Renal pelvis (tissue), 12 donors: ENCODE measurements at places on chromosomes 1 and 21. TPM values are rescaled to one million over a fixed set of nuclear protein-coding genes. Genes with fewer than 3 reads are reported as not detected.

GRCh38 chr1:232894436-232894835 lies 56.0 kb upstream of the NTPCR start:
- no peak for DNase-seq

GRCh38 chr1:93411000-93411399 lies 36.9 kb upstream of the FNBP1L start:
- no peak for DNase-seq

DNA sequence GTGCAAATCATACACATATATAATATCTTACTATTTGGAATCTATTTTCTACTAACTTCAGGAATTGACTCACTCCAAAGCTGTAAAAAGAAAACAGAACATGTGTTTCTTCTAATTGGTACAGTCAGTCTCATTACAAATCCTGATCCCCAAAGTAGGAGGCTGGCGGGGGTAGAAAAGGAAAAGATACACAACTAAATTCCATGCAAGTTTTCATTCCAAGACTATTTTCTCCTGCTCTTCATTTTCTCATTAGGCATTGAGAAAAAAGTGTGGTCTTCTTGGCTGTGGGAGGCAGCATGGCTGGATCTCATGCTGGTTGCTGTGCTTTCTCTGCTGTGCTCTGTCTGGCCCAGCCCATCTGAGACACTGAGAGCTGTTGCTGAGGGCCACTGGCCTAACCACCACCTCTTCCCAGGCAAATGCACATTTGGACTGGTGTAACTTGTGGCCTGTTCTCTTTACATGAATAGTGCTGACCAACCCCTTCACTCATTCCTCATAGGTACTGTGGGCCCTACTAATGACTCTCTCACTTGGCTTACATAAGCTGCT lies 1107.5 kb upstream of the B3GALT2 start:
- no peak for DNase-seq

DNA sequence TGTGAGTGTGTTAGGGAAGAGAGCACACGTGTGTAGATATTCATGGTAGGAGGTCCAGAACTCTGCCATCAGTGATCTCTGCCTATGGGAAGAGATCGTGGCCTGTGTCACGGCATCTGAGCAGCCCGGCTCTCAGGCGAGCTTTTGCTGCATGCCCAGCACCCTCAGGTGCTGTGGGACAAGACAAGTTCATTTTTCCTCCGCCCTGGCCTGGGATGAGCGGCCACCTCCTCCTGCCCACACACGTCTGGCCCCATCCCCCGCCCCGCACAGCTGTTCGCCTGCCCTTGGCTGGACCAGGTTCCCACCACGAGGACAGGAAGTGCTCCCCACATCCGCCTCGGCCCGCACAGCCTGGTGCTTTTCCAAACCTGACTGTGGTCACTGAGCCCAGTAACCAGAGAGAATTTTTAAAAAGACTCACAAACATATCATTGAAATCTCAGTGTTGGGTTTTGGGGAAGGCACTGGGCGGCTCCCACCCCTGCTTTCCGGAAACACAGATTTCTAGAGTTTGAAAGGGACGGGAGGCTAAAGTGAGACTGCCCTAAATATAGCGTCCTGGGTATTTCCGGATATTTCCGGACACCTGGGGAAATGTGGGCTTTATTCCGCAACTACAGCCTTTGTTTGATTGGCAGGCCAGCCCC lies 18.0 kb downstream of the BMP8A start:
- DNase-seq: no peak

- no peak for DNase-seq
Measured at GRCh38 chr21:28703861-28704260, 288.8 kb downstream of the LTN1 start.

DNA sequence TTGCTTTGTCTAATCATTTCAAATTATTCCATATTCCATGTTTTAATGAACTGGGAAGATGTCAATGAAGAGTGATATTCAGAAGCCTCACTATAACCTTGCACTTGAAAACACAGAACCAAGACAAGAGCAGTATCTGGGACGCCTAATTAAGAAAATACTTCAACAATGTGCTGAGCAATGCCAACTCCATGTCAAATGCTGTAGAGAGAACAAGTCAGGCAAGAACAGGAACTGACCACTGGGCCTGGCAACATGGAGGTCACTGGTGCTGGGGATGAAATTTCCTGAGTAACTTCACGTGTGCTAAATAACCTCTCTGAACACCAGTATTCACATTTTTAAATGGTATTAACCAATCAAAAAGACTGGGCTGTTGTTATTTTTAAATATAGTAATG lies 22.8 kb downstream of the HEATR1 start:
- DNase-seq: no peak

DNA sequence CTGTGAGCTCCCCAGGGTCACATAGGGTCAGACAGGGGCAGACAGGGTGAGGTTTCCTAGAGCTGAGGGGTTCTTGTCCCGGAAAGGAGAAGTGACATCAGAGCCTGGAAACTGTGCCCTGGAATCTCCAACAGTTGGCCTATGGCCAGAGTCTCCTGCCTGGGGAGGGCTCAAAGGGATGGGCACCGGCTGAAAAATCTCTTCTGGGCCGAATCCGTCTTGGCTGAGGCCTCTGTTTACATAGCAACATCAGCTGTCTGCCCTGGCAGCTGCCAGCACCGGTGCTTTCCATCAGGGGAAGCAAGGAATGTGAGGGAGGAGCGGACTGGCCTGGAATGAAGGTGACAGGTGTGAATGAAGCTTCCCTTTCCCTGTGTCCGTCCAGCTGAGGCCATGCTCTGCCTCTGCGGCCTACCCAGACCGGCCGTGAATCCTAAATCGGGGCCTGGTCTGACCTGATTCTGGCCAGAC lies 30.7 kb downstream of the VASH2 start:
- DNase-seq: peak; percentile 68

DNA sequence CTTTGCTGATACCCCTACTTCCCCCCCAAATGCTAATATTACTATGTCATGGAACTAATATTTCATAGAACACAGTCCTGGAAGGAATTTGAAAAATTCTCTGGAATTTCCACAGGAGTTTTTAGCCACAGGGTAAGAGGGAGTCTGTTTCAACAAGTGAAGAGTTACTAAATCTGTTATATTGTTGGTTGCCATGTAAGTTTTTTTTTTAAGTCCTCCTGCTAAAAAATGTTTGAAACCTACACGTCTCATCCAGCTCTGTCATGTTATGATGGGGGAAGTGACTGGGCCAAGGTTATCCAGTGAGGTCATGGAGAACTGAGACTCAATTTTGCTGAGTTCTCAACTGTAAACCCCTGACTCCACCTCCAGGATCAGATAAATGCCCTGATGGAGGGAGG lies 60.8 kb upstream of the USP24 start:
- no peak for DNase-seq

GRCh38 chr1:226912587-226913176 lies 27.4 kb upstream of the COQ8A start:
- DNase-seq: peak; percentile 47

GRCh38 chr1:205239078-205239477 lies 11.3 kb downstream of the TMCC2 start:
- DNase-seq: no peak

DNA sequence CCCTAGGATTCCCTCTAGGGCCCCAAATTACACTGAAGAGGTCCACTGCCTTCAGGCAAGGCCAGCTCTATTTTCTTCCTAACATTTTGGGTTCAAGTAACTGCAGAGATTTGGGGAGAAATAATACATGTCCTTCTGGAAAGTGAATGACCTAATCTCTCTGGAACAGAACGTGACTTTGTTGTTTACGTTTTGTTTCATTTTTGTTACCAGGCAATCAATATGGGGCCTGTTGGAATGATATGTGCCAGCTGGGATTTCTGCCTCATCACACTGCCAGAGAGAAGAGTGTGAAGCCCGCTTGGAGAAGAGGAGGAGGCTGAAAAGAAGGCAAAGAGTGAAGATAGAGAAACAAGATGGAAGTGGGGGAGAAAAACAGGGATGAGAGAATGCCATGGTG lies 116.7 kb downstream of the FASLG start:
- DNase-seq: no peak

DNA sequence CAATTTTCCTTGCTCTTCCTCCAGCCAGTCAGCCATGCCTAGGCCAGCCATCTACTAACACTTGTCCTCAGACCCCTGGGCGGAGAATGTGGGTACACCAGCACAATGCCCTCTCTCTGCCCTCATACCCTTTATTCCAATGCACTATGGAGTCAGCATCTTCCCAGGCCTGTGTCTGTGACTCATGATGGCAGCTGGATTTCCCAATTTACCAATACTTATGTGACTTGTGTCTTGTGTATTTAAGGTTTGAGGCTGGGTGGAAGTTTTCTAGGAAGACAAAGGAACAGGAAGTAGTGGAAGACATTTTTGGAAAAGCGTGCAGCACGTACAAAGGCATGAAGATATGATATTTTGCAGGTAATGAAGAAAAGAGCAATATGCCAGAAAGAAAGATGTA lies 114.3 kb downstream of the NMNAT2 start:
- DNase-seq: no peak

GRCh38 chr1:38191461-38191860 lies 144.9 kb upstream of the POU3F1 start:
- peak; percentile 83 for DNase-seq

LRRC39 gene
- polyA plus RNA-seq: 1.6 TPM

DNA sequence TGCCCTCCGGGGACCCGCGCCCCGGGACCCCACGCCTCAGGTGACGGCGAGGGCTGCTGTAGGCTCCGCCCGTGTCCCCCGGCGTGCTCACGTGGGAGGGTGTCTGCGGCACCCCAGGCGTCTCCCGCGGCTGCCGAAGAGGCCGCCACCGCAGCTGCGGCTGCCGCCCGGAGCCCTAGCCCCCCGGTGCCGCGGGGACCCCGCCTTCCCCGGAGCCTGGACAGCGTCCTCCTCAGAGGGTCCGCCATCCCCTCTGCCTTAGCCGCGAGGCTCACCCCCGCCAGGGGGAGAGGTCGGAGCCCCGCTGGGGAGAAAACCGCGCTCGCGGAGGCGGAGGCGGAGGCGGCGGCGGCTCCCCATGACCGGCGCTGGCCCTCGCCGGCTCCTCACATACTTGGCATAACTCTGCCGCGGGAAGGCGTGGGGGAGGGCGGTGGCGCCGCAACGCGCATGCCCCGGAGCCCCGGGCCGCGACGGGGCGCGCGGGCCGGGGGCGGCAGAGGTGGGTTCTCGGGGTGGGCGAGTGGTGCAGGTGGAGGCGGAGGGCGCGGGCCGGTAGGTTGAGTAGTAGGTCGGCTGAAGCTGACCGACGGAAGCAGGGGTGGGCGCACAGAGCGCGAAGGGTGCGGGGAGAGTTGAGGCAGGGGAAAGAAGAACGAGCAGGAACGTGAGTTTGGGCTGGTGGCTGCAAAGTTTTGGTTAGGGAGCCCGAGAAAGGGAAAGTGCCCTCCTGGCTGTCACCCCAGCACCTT lies 700 bp upstream of the SYDE2 start:
- DNase-seq: peak; percentile 82

GRCh38 chr1:42676534-42677087 lies 5.6 kb upstream of the YBX1 start:
- no peak for DNase-seq

CAPN8 gene
- 2.7 TPM for polyA plus RNA-seq

DNA sequence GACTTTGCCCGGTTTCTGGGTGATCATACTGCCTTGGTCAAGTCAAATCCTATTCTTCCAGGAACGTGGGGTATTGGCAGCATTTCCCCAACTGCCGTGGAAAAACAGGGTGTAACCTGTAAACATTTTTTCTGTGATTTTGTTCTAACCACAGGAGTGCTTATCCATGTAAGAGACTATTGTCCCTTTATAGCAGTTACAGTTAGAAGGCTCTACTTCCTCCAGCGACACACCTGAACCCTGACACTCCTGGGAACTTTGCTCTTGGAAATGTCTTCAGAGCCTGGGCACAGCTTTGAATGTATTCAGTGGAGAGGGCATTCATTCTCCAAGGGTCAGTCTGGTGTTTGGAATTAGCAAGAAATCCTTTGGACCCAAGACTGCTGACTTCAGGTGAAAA lies 26.4 kb upstream of the ARHGEF10L start:
- DNase-seq: no peak

DNA sequence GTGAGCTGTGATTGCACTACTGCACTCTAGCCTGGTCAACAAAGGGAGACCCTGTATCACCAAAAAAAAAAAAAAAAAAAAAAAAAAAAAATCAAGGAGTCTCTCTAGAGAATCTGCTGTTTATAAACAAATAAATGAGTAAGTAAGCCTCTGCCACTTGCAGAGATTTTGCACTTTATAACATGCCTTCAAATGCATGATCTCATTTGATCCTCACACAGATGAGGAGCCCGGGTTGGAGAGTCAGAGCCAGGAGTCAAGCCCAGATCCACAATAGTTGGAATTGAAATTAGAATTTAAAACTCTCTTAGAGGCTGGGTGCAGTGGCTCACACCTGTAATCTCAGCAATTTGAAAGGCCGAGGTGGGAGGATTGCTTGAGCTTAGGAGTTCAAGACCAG lies 4.0 kb downstream of the PRELP start:
- DNase-seq: no peak

DNA sequence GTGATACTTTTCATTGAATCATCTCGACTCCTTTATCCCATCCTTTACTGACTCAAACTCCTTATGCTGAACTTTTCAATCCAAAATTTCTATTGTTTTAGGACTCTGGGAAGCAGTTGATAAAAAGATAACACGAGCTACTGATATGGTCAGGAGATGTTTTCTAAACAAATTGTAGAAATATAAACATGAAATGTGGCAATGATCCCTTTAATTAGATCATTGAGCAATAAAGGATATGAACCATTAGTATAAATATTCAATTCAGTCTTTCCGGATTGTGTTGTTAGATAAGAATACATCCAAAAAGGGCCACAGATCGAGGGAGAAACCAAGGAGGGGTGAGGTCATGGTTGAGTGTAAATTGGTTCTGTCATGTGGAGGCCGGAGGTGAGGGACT lies 88.4 kb downstream of the NID1 start:
- DNase-seq: no peak

DNA sequence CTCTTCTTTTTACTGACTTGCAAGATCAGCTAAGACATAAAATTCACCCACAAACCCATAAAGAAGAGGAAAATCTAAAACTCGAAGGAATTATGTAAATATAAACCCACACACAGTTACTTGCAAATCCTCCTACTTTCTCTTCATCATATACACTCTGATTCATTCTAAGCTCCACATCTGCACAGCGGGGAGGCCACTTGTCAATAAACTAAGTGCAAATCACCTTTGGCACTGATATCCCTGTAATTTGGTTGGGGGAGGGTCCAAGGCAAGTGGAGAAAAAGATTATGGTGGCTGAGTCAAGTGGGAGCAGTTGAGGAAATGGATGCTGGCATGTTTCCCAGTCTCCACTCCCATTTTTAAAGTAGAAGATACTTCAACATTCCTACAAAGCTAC lies 596.5 kb downstream of the MATN1 start:
- DNase-seq: no peak

LINGO4 gene
- polyA plus RNA-seq: not detected

DNA sequence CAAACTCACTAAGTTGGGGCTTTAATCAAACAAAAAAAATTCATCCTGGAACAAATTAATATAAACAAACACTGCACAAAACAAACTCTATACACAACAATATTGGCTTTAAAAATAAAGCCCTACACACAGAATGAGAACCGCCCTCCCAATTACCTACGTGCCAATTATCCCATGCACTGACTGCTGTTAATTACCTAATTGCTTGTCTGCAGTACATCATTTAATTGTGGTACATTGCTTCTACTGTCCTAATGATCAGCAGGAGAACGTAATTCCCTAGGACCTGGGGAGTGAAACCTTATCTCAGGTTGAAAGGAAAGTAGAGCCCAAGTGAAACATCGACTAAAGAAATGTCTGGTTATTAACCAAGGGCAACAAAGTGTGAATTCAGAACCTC lies 364.5 kb downstream of the KCNH1 start:
- DNase-seq: no peak

GRCh38 chr1:232529747-232530146 lies 100.2 kb downstream of the SIPA1L2 start:
- DNase-seq: no peak

- no peak for DNase-seq
Measured at GRCh38 chr1:114108751-114109255, 44.9 kb downstream of the SYT6 start.

S100A7 gene
- not detected for polyA plus RNA-seq

RPS6KA1 gene
- polyA plus RNA-seq: 22.2 TPM
